ENCODE measurements at places on chromosomes 1 and 21.

DNA sequence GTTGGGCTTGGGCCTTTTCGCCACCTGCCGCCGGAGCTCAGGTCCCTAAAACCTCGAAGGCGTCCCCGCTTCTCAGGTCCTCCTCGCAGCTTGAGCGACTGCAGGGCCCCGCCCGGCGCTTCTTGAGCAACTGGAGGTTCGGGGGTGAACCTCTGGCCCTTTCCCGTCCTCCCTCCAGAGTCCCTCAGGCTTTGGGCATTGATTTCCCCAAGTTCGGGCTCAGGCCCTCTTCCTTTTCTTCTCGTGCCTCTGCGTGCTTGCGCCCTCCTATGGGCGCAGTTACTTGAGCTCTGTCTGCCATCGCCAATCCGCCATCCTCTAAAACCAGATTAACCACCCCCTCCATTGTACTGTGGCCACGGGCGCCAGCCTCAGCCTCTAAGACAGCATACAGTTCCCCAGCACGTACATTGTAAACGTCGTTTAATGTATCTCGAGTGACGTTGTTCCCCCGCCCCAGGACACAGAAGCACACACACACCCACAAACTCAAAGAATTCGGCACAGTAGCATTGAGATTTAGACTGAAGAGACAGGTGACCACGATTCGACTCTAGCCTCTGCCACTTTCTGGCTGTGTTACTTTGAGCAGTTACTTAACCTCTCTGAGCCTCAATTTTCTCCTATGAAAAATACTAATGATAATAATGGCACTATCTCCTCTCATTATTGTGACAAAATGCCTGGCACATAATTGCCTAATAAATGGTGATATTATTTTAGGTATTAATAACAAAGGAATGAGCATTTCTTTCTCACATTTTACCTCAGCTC, 22.6 kb downstream of the BTG2 start:
- peak; percentile 79 for DNase-seq

DNA sequence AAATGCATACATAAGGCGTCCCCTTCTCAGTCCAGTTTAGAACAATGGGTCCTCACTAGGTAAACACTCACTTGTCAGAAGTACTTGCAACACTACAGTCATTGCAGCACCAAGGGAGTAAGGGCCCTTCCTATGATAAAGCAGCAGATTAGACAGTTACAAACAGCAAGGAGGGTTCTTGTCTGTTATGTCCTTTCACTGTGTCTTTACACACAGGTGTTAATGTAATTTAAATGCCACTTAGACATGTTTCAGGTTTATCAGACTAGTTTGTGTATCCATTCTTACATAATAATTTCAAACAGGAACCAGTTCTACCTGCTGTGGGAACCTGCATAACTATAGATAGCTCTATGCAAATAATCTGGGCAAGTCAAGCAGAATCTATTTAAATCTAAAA, 105.6 kb upstream of the USH2A start:
- DNase-seq: peak; percentile 17

DNA sequence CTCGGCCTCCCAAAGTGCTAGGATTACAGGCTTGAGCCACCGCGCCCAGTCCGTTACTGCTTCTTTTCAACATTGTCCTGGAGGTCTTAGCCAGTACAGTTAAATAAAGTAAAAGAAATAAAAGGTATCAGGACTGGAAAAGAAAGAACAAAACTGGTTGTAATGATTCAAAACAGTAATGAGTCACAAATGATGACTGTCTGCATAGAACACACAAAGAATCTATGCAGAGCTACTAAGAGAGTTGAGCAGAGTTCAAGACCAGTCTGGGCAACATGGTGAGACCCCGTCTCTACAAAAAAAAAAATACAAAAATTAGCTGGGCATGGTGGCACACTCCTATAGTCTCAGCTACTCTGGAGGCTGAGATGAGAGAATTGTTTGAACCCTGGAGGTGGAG, 23.4 kb downstream of the BCAR3 start:
- DNase-seq: no peak

DNA sequence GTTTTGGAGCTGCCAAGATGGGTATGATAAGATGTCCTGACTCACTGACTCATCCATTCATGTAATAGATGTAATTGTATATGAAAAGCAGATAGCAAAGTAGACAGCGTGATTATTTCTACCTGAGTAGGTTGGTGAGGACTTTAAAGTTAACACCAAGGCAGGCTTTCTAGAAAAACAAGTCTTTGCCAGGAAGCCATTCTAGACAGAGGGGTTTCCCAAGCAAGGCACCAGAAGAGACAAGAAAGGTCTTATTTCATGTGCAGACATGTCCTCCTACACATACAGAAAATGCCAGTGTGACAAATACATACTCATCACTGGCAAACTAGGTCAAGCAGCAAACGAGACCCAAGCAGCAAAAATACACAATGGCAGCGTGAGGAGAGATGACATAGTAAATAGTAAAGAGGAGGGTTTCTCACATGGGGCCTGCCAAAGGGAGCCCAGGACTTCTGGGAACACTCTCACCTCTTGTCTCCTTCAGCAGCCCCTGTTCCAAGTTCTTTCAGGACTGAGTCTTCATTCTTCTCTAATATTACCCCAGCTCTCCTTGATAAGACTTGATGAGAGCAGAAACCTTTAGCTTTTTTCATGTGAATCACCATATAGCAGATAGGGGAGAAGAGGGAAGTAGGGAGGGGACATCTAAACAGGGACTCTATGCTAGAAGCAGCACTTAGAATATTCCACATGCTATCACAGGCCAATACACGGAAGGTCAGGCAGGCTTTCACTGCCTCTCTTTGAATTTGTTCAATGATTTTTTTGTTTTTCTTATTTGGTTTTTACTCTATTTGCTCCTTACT, 114.6 kb upstream of the ATP1B1 start:
- no peak for DNase-seq

- DNase-seq: no peak
Observed at GRCh38 chr21:27047283-27047657, 80.4 kb upstream of the ADAMTS5 start.

GRCh38 chr1:225460021-225460736, 32.3 kb upstream of the LBR start:
- DNase-seq: no peak

DNA sequence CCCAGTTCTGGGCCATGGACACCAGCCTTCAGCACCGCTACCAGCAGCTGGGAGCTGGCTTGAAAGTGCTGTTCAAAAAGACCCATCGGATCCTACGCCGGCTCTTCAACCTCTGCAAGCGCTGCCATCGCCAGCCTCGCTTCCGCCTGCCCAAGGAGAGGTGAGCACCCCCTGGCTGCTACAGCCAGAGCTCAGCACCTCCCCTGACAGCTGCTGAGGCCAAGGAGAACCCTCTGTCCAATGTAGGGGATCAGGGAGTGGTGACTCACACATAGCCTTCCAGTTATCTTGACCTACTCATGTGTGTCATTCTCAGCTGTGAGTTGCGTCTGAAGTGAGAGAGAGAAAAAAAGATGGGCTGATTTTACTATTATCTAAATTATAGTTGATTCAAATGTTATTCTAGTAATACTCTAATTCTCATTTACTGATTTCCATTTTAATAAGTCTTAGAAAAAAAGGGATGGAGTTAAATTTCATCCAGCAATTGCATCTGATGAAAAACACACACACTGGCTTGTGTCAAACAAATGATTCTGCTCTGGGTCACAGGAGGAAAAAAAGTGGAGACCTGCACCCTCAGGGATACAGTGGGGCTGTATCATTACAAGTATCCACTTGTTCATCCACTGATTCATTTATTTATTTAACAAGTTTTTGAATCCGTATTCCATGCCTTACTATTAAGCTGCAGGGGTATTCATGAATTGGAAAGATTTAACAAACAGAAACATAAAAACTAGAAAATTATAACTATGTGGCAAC, 108.0 kb downstream of the BRINP2 start:
- no peak for DNase-seq

DNA sequence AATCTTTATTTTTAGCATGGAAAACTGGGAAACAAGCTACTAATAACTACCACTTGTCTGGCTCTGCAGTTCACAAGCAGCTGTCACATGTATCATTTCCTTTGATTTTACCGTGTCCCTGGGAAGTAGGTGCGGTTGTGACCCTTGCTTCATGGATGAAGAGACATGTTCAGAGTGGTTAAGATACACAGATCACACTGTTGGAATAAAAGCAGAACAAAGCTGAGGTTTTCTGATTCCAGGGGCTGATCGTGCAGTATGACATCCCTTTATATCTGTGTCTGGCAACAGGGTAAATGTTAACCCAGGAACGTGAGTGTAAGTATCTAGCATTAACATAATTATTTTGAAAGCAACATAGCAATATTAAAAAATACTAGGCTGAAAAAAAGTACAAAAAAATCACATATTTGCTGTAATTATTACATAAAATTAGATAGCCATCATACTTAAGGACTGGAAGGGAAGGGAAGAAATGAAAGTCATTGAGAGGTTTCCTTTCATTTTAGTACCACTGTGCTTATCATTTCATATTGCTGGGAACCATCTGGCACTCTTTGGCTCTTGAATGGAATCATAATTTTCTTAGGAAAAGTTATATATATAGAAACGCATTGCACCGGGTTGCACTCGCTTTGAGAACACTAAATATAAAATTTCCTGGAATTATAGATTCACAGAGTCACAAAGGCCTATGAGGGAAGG, 62.8 kb upstream of the PAXBP1 start:
- no peak for DNase-seq

DNA sequence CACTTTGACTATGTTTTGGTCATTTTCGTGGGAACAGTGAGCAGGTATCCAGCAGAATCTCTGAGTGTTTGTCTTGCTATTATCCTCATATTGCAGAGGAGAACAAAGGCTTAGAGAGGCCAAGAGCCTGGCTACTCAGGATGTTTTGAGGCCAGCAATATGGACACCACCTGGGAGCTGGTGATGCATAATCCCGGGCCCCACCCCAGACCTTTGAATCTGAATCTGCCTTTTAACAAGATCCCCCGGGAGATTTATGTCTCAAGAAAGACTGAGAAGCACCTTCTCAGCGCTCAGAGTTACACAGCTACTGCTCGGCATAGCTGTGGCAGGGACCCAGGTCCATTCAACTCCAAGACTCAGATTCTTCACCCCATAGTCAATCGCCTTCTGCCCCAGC, 72.8 kb downstream of the PTPRU start:
- no peak for DNase-seq

- DNase-seq: no peak
Observed at GRCh38 chr1:65267271-65267670, 42.1 kb upstream of the DNAJC6 start.

DNA sequence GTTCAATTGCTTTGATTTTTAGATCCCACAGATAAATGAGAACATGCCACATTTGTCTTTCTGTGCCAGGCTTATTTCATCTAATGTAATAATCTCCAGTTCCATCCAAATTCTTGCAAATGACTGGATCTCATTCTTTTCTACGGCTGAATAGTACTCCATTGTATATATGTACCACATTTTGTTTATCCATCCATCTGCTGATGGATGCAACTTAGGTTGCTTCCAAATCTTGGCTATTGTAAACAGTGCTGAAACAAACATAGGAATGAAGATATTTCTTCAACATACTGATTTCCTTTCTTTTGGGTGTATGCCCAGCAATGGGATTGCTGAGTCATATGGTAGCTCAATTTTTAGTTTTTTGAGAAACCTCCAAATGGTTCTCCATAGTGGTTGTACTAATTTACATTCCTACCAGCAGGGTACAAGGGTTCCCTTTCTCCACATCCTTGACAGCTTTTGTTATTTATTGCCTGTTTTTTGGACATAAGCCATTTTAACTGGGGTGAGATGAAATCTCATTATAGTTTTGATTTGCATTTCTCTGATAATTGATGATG, 344.4 kb downstream of the KCTD3 start:
- DNase-seq: no peak

DNA sequence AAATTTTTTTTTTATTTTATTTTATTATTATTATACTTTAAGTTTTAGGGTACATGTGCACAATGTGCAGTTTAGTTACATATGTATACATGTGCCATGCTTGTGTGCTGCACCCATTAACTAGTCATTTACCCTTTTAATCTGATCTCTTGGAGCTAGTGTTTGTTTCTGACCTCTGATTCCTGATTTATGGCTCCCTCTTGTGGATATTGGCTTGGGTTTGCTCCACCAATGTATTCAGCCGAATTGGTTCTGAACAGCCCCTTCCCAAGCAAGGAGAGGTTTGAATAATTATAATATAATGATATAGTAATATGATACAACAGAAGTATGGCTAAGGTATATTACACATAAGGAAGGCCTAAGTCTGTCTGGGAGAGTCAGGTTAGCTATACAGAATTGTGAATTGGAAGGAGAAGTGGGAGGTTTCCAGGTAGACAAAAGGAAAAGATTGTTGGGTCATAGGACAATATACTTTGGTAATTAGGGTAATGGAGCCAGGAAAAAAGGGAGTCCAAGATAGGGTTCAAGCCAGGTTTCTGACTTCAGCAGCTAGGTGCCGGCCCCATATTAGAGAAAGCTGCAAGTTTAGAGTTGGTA, 53.1 kb upstream of the HMCN1 start:
- DNase-seq: no peak

GRCh38 chr1:213276236-213276635, 225.2 kb downstream of the RPS6KC1 start:
- DNase-seq: no peak

DNA sequence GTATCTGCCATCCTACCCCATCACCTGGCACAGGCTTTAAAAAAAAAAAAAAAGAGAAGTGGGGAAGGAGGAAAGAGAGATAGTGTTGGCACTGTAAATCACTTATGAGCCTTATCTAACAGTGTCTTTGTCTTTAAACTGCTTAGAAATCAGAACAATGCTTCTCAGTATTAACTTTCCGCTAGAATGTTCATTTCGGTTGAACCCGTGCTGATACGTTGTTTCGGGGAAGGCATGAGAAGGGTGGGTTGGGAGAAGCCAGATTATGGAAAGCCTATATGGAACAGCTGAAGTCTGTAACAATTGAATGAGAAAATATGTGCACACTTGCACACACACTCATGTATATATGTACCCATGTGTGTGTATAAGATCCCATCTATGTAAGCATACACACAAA, 170.8 kb downstream of the GALNT2 start:
- DNase-seq: no peak

DNA sequence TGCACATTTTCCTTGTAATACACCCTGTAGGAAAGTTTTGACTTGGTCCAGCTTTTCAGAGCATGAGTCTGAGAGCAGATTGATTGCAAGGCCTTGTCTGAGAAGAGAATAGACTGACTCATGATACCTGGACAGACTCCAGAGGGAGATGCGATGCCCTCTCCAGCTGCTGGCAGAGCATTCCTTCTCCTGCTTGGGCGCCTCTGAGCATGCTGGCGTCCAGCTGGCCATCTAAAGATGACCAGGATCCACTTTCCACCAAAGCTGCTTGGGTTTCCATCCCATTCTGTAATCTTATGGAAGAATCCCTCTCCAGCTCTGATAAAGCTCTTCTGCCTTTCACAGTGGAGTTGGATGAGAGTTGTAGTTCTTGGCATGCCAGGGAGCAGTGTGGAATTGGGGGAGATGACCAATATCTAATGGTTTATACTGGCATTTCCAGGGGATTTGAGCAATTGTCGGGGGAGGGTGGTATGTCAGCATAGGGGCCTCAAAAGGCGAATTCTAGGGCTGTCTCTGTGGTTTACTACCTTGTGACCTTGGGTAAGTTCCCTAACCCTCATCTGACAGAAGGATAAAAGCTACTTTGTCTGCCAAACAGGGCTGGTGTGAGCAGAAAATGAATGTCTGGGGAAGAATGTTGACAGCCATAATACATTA, 19.5 kb downstream of the SZRD1 start:
- no peak for DNase-seq
